ENCODE measurements at places on chromosomes 6 and 20. TPM values are rescaled to one million over a fixed set of nuclear protein-coding genes. Genes with fewer than 3 reads are reported as not detected.

The KCNG1 gene
- 1.8 TPM for total RNA-seq

DNA sequence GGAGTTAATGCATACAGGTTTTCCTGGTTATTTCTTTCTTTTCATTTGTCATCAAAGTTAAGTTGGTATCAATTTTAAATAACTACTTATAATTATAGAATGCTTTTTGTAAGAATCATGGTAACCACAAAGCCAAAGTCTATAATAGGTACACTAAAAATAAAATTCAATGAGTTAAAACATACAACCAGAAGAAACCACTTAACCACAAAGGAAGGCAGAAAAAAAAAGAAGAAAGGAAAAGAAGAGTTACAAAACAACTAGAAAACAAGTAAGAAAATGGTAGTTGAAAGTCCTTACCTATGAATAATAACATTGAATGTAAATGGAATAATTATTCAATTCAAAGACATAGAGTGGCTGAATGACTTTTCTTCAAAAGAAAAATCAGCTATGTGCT is 45.6 kb downstream of the THBS2 start:
- DNase-seq, result no peak

- DNase-seq, result no peak
These were observed 196.3 kb upstream of the MARCKS start for GRCh38 chr6:113660819-113661218.

DNA sequence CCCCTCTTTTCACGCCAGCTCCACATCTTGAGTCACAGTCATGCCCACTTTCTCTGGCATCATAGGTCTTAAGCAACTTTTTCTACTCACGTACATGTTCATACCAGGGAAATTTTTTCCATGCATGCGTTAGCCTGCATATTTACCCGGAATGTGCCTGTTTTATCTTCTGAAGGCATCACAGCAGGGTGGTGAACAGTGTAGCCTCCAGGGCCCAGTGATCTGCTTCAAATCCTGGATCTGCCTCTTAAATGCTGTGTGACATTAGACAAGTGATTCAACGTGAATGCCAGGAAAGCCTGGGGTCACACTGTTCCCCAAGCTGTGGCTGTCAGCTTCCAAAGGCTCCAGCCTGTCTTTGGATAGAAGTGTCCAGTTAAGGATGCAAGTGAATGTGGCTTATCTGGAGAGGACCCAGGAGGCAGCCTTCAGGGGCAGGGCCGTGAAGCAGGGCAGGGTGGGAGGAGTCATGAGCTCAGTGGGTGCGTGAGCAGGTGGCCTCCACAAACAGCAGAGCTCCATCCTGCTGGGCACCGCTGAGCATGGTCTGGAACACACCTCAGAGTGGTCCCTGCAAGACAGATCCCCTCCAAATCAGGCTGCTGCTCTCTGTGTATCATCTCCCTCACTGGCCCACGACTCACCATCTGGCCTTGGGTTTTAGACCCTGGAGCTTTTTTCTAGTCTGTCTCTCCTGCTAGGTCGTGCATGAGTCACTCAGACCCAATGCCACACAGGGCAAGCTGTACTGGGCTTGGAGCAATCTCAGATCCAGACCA is 30.4 kb upstream of the CD93 start:
- no peak for DNase-seq

DNA sequence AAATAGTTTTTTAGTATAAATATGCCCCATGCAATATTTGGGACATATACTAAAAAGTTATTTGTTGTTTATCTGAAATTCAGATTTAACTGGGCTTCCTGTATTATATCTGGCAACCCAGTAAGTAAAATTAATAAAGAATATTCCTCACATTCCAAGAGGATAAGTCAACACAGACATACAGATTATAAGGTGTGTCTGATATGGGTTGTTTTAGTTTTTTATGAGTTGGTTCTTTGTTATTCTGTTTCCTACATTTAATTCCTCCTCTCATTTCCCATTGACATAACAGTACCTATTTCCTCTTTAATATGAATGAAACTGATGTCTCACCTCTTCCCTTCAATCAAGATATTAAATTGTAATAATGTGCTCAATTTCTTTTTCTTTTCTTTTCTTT is 1.7 kb upstream of the PLA2G7 start:
- DNase-seq, result no peak

- DNase-seq, result no peak
These were observed 41.1 kb downstream of the GMDS start for GRCh38 chr6:2204272-2204671.

The PRSS16 gene
- 1.9 TPM for total RNA-seq

The SALL4 gene
- total RNA-seq, result 0.74 TPM

DNA sequence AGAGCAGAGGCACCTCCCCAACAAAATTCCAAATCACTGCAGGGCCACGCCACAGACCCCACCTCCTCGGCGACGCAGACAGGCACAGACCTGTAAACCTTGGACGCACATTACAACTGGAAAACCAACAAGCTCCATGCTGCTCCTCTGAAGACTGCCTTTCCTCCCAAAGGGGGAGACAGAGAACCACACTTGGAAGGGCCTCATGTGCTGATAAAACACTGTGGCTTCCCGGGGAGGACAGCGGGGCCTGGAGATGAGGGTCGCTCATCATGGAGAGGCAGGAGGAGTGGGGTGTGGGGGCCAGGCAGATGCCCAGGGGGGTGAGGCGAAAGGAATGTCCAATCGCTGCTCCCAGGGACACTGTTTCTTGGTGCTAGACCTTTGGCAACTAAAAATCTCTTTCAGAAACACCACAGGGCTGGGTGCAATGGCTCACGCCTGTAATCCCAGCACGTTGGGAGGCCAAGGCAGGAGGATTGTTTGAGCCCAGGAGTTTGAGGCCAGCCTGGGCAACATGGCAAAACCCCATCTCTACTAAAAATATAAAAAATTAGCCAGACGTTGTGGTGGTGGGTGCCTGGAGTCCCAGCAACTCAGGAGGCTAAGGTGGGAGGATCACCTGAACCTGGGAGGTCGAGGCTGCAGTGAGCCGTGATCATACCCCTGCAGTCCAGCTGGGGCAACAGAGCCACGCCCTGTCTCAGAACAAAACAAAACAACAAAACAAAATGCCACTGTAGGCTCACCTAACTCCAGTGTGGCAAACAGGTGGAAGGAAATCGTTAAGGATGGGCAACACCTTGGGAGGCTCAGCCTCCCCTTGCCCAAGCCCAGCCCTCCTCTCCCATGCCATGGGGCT is 53.8 kb downstream of the ABHD12 start:
- DNase-seq, result no peak

- no peak for DNase-seq
These were observed 10.2 kb downstream of the SMPDL3A start for GRCh38 chr6:122799140-122799745.

The CCDC28A gene
- total RNA-seq, result 15.0 TPM

DNA sequence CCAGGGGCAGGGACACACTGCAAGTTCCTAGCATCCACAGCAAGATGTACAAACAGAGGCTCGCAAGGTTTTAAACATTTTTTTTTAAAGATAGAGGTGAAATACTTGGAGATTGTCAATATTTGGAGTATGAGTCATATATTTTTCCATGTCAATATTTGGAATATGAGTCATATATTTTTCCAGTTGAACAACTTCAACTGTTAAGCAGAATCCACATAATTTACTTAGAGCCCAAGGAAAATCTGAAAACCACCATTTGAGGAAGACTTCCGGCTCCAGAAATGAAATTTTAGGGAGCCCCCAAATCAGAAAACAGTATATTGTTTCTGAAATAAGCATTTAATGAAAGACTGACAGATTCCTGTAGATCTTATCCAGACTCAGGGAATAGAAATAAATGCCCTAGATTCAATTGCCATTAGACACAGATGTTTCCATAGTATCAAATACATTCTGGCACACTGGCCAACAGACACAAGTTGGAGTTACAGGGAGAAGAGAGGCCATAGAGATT is 51.6 kb upstream of the FAM184A start:
- DNase-seq, result no peak

GRCh38 chr20:4187147-4187546 is 171.8 kb upstream of the RNF24 start:
- no peak for DNase-seq

The SEMG1 gene
- total RNA-seq, result not detected

The XKR7 gene
- not detected for total RNA-seq

DNA sequence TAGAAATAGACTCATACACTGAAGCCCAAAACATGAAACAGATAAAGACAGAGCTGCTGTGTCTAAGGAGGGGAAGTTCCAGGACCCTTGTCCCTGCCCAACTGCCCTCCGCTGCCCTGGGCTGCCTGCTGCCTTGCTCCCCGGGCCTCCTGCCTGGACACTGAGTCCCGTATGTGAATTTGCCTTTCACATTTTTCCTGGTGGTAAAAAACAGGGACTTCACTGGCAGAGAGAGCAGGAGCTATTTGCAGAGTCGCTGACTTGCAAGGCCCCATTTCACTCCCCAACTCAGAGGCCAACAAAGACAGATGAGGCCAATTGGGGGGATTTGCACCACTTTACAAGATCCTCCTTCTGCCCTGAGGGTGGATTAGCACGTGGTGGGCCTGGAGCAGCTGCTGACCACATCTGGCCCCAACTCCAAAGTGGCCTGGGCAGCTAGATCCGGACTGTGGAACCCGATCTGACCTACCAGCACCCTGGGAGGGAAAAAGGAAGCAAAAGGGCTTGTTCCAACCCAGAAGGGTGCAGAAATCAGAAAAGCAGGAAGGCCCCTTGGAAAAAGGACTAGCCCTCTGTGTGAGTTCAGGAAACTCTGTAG is 61.4 kb downstream of the NOL4L start:
- DNase-seq, result no peak

DNA sequence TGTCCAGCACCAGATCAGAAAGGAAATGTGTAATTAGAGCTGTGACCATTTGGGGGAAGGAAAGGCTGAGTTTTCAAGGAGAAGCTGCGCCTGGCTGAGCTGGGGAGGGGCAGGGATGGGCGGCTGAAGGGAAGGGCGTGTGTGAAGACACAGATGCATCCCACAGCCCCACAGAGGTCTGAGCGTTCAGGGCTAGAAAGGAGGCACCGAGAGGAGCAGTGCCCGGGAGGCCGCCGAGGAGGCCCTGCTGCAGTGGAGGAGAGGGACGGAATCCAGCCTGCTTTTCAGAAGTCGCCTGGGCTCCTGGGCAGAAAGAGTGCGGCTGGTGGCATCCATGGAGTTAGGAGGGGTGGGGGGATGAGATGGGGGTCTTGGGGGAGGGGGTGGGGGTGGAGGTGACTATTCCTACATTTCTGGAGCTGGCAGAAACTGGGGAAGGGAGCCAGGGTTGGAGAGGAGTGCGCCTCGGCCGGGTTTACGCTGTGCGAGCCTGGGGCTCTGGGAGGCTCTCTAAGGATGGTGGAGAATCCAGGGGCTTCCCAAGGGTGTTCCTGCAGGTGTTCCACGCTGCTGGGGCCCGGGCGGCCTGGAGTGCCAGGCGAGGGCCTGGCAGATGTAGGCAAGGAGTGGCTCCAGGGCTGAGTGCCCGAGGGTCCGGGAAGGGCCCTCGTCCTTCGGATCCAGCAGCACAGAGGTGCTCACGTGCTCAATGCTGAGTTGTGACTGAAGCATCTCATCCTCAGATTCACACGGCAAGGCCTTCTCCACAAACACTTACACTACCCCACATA is 41.8 kb downstream of the WDR27 start:
- no peak for DNase-seq

DNA sequence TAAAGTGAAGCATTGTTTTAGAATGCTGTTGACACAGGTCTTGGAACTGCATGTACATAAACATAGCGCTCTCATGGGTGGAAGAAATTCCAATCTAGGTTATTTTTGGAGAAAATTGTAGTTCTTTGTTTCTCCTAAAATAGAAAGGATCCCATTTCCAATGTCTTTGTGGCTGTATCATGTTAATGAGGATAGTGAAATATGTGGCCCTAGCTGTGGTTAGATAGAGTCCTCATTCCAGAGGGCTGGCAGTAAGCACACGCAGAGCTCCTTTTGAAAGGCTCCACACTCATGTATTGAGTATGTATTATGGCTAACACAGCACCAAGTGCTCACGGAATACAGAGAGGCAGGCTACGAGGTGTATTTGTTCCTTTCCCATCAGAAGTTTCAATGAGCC is 60.9 kb downstream of the SNRNP48 start:
- DNase-seq, result no peak

DNA sequence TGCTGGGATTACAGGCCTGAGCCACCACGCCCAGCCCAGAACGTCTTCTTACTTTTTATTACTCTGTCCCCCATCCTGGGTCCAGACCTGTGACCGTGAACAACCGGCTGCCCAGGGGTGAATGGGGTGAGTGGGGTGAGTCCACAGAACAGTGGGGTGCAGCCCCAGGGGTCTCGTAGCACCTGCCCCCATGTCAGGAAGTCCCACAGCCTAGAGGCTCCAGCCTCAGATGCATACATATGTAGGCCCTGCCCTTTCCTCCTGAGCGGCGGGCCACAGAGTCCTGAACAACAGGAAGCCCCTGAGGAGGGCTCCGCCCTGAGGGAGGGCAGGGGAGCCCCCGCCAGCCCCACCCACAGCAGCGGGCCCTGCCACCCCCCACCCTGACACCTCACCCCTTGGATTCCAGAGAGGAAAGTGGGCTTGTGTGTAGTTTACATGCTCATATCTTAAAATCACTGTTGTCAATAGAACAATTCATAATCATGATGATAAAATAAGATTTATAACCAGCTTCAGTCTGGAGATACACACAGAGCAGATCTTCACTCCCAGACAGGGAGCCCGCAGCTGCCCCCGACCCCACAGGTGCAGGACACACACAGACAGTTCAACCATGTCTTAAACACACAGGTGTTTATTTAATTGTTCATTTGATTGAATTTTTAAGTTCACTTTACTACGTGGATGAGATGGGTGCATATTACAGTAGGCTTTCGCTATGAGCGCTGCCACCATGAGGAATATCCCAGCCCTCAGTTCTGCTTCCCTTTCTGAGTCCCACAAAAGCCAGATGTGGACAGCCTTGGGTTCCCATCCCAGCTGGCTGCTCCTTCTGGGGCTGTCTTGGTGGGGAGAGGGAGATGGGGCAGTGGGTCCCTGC is 12.4 kb upstream of the GMEB2 start:
- peak; percentile 88 for DNase-seq

The FAM209B gene
- total RNA-seq, result 1.0 TPM

- DNase-seq, result no peak
These were observed 9.6 kb upstream of the C6orf132 start for GRCh38 chr6:42152024-42152423.

DNA sequence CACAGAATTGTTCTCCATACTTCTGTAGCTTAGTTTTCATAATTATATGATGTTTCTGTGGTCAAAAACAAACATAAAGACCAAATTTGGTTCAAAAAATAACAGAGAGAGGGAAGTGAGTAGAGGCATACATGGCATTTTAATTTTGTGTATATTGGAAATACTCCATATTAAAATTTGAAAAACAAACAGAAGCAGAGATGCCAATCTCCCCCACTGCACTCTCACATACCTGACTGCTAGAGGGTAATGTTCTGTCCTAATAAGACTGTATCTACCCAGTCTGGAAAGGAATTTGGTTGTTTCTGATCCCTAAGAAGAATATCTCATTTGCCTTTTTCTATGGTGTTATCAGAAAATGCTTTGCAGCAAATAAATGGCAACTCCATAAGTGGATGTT is 959.0 kb upstream of the FLRT3 start:
- DNase-seq, result no peak

The CLPSL1 gene
- not detected for total RNA-seq

The COQ3 gene
- 24.9 TPM for total RNA-seq

- no peak for DNase-seq
These were observed 49.0 kb upstream of the NXT1 start for GRCh38 chr20:23301436-23302050.

GRCh38 chr6:7074870-7075269 is 32.9 kb upstream of the RREB1 start:
- no peak for DNase-seq

The OR2H1 gene
- not detected for total RNA-seq

The REM1 gene
- not detected for total RNA-seq

The NHSL1 gene
- total RNA-seq, result 0.49 TPM

The VGLL2 gene
- not detected for total RNA-seq

Data from activated CD8-positive, alpha-beta T cell treated with anti-CD3 and anti-CD28 coated beads for 36 hours (primary cell).